Activated T-cell treated with anti-CD3 and anti-CD28 coated beads, Interleukin-2, amount 50 U/mL, for 4 hours (primary cell): ENCODE measurements at places on chromosomes 6 and 20.
A peak's percentile ranks its signal among the peaks of the same experiment; 100 is the strongest.

- DNase-seq, result no peak
These were observed 12.2 kb downstream of the CEP250 start for GRCh38 chr20:35467339-35468224.

DNA sequence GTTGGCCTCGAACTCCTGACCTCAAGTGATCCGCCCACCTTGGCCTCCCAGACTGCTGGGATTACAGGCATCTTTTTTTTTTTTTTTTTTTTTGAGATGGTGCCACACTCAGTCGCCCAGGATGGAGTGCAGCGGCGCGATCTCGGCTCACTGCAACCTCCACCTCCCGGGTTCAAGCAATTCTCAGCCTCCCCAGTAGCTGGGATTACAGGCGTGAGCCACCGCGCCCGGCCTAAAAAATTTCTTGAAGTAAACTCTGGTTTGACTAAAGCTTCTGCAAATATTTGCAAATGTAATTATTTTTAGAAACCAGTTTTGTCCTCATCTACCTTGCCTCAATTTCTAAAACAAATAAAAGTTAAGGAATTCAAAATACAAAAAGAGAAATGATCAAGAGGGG lies 1.2 kb downstream of the IBTK start:
- DNase-seq, result no peak

DNA sequence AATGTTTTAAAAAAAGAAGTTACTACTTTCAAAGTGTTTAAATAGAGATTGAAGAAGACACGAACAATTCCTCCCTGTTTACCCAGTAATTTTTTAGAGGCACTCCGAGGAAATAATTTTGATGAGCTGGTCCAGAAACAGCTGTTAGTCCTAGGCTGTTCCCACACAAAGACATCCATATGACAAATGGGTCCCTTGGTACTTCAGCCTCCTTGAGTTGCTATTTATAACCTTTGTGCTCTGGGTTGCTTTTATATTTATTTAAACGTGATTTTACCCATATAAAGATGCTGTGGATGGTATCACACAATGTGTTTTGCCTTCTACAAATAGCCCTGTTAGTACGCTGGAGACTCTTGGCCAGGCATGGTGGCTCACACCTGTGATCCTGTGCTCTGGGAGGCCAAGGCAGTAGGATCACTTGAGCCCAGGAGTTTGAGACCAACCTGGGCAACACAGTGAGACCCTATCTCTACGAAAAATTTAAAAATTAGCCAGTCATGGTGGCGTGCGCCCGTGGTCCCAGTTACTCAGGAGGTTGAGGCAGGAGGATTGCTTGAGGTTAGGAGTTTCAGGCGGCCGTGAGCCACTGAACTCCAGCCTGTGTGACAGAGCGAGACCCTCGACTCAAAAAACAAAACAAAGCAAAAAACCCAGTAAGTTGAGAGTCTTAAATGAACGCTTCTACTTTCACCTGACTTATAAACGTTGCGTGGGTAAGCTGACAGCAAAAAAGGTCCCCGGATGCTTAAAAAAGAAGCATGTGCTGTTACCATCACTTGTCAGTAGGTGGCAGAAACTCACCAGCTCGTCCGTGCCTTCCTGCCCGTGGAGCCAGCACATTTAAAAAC lies 56.9 kb upstream of the ARMH2 start:
- DNase-seq, result peak; percentile 60

DNA sequence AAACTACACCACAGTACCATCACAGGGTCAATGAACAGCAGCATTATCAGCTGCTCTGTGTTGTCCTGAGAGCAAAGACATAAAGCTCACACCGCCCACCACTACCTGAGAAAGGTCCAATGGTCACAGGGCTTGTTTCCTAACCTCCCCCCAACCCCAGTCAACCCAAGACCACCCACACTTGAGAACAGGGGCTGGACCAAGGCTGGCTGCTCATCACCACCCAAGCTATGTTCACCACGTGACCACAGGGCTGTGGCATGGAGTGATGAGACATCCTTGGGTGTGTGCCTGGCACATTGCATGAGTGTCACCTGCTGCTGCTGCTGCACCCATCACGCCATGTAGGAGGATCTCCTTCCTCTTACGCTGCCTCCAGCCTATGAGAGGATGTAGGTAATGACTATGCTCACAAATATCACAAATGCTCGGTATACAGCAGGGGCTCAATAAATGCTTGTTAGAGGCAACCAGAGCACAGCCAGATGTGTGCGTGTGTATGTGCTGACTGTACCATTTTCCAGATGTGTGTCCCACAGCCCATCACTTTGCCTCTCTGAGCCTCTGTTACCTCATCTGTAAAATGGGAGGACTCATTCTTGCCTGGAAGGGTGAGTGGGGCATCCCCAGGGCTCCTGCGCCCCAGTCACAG lies 23.3 kb upstream of the SIRPA start:
- DNase-seq, result no peak

- no peak for DNase-seq
These were observed 128.8 kb downstream of the LCA5 start for GRCh38 chr6:79408256-79408974.

GRCh38 chr6:2850538-2851113 lies 9.0 kb upstream of the SERPINB1 start:
- no peak for DNase-seq
